ENCODE measurements at places on chromosomes 6 and 20. TPM values are rescaled to one million over a fixed set of nuclear protein-coding genes. Genes with fewer than 3 reads are reported as not detected.

DNA sequence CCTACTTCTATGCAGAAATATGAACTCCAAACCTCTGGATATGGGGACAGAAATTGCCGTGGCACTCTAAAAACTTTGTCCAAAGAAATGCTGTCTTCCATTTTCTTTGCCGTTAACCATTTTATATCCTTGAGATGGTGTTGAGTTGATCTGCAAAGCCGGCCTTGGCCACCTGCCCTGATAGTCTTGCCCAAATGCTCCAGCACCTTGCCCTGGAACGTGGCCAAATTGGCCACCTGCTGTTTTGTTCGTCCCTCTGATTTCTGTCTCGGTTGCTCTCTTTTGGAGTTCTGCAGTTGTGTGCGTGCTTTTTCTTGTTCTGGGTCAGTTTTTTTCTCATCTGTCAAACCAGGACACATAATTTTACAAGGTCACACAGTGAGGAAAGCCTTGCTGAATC, 239.7 kb upstream of the GMDS start:
- DNase-seq, result peak; percentile 25

DNA sequence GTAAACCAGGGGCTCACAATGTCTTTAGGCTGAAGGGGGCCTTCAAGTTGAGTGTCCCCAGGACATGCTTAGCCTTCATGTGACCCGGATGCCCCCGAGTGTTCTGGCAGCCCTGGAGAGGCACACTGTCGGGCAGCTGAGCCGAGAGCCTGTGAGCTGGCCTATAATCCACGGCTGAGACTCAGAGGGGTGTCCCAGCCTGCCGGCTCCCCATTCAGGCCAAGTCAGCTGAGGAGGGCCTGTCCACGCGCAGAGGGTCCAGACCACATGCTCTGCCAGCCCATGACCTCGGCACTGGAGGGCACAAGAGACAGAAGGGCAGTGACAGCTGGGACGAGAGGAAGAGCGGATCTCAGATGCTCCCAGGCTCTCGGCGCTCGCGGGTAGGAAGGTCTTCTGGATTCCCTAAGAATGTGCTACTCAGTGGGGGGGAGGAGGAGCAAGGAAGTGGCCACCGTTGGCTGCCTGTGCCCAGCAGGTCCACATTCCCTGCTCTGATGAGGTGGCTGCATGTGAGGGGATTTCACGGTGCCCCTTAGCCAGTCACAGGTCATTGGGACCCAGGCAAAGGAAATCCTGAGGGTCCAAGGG, 224.7 kb downstream of the NRN1 start:
- no peak for DNase-seq

- DNase-seq, result no peak
Measured at GRCh38 chr20:58669287-58670006, 18.4 kb downstream of the STX16 start.

GRCh38 chr6:63492476-63492875, 79.8 kb upstream of the LOC128125822 start:
- DNase-seq, result no peak

GRCh38 chr20:52035977-52036376, 155.6 kb downstream of the ZFP64 start:
- DNase-seq, result no peak

The HLA-DPA1 gene
- 18.7 TPM for total RNA-seq

The RAB44 gene
- 0.08 TPM for total RNA-seq

The GJA10 gene
- not detected for total RNA-seq

The C6orf141 gene
- 10.4 TPM for total RNA-seq

Data from colonic mucosa (tissue), 4 donors.